ENCODE measurements at places on chromosomes 1 and 21.

- peak; percentile 30 for DNase-seq
These were observed 60.2 kb upstream of the CFAP126 start for GRCh38 chr1:161427733-161428516.

GRCh38 chr21:42350318-42350910 is 380 bp downstream of the TFF2 start:
- DNase-seq = no peak

- DNase-seq = no peak
These were observed 1057.9 kb downstream of the AMY1C start for GRCh38 chr1:104807590-104807989.

- DNase-seq = peak; percentile 89
These were observed 3.1 kb upstream of the NCF2 start for GRCh38 chr1:183593356-183593755.

DNA sequence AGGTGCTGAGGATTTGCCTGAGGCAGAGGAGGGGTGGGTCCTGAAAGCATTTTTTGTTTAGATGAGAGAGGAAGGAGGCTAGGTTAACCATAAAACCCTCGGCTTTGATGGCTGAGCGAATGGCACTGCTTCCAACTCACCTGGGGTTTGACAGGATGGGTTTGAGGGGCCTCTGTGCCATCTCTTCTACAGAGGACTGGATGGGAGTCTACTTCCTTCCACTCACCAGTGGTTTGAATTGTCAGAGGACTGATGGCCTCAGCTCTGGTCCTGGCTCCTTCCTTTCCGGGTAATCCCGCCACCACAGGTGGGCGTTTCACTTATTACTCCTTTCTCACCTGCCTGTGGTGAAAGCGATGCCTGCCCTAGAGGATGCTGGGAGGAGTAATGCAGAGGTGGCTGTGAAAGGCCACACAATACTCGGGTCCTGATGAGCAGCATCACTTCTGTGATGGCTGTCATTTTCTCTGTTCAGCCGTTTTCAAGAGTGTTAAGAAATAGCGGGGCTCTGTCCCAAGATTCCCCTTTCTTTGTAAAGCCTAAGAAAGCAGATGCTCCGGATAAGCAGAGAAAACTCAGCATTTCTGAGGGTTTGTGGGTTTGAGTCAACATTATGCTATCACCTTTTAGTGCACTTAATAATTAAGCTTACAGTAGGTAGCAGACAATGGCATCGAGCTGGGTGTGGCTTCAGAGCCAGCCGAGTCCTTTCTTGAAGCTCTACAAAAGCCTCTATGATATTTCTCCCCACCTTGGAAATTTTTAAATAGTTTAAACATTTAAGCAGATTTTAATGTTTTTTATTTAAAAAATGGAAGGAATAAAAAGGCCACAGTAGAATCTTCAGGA is 220.7 kb downstream of the HLX start:
- no peak for DNase-seq

GRCh38 chr1:45621895-45622523 is 1.8 kb downstream of the CCDC17 start:
- no peak for DNase-seq

GRCh38 chr1:820962-821361 is 102.8 kb upstream of the SAMD11 start:
- no peak for DNase-seq
